ENCODE measurements at places on chromosomes 1 and 21.

DNA sequence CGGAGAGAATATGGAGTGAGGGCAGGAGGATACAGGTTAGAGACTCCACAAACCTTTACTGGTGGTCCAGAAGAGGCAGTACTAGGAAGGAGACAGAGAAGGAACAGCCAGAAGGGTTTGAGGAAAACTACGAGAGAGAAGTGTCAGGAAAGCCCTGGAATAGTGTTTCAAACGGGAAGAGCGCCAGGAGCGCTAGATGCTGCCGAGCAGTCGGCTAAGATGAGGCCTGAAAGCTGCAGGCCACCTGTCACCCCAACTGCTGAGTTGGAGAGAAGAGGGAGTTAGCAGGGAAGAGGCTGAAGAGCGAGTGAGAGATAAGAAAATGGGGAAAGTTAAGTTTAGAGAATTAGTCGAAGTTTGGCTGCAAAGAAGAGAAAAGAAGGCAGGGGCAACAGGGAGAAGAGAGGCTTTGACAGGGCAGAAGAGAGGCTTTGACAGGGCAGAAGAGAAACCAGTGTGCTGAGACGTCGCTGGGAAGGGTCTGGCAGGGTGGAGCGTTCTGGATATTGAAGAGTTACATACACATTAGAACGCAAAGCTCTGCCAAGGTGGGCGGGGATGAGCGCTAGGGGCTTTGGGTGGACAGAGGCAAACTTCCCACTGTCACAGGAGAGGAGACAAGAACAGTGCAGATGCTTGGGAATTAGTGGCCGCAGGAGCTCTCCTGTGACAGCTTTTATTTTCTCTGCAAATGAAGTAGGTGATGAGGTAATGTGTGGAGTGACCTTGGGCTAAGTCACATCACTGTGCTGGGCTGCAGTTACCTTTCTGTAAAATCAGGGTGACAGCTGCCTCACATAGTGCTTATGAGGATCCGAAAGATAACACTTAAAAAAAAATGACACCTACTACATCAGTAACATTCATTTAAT is 31.2 kb downstream of the PCSK9 start:
- DNase-seq, result no peak

DNA sequence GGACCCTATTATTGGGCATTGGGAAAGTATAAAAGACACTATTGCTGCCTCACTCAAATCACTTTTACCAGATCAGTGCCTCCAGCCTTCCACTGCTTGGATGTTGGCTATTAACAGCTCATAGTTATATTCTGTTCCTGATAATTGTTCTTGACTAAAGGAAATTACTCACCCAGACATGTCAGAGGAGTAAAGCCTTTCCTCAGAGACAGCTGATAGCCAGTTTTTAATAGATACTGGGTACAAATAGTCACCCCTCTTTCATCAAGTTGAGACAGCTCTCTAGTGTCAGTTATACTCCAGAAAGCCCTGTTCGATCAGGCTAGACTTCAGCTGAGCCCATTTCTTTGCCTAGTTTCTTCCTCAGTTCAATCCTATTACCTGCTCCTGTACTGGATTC is 876.1 kb upstream of the B3GALT2 start:
- DNase-seq, result no peak

GRCh38 chr1:229952670-229953520 is 114.1 kb upstream of the GALNT2 start:
- no peak for DNase-seq

DNA sequence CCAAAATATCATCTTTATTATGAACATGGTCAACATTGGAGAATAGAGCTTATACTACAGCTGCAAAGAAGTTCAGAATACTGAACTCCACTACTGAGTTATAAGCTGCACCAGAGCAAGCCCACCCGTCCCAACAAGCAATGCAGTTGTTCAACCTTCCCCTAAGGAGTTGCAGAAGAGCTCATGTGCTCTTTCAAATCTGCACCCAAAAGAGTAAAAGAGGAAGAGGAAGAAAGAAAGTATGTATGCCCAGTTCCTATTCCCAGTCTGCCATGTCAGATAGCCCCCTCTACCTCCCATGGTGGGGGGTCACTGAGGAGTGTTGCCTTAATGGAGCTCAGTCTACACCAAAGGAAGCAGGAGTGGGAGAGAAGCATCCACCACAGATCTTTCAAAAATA is 6.9 kb downstream of the C1orf162 start:
- DNase-seq, result no peak

GRCh38 chr1:57845041-57845440 is 421.2 kb upstream of the DAB1 start:
- DNase-seq, result no peak

DNA sequence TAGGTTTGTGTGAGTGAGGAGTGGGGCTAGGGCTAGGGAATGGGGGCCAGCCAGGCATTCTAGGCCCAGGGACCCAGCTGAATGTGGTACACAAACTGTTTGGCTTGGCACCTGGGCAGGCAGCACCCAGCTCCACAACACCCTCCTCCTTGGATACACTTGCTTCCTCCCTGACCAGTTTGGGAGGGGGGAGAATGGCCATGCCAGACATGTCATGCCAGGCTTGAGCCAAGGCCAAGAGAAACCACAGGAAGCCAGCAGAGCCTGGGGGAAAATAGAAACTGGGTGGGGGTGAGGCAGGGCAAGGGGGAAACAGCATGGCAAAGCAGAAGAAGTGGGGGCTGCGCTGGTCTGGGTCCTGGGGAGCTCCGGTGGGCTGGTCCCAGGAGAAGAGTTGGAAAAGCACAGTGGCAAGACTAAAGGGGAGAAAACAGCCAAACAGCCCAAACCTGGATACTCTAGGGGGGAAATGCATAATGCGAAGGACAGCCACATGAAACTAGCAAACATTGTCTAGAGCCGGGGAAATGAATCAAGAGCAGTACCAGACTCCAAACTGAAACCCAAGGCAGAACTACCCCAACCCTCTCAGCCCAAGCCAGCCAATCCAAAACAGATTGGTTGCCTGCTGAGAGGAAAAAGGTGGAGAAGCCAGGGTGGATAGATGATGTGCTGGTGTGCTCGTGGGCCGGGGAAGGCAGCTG is 47.9 kb downstream of the LGR6 start:
- DNase-seq, result no peak

DNA sequence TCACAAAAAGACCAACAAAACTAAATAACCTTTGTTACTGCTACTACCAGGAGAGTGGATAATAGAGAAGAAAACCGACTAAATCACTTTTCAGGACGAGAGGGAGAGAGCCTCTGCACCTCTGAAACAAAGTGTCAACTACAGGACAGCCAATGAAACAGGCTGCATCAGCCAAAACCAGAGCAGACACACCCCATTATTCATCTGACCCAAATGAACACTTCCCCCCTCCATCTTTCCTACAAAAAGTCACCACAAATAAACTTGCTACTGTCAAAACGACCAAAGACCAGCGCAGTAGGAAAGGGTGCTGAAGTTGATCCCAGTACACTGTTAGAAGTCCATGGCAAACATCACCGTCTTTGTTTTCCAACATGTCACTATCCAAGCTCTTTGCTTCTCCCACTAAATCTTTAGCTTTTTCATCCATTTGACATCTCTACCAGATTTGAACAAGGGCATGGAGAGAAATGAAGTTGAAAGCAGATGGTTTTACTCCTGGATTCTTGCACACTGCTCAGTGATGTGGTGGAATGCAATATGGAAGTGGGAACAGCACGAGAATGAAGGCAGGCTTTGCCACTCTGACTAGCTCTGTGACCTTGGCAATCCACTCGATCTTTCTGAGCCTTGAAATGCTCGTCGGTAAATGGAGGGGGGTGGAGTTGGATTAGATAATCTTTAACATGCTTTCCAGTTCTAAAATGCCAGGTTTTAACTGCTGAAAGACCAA is 20.5 kb downstream of the DSTYK start:
- no peak for DNase-seq

DNA sequence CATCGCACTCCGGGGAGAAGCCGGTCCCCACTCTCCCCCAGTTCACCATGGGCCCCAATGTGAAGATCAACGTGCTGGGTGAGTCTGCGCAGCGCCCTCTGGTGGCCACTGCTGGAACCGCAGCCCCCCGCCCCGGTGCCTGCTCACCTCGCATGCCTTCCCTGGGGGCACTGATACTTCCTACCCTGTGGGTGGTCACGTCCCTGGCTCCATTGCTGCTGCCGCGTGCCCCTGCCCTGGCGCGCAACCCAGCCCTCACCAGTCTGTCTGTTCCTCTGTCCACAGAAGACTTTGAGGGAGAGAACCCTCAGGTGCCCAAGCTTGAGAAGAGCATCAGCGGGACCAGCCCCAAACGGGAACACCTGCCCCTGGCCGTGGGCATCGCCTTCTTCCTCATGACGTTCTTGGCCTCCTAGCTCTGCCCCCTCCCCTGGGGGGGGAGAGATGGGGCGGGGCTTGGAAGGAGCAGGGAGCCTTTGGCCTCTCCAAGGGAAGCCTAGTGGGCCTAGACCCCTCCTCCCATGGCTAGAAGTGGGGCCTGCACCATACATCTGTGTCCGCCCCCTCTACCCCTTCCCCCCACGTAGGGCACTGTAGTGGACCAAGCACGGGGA is 7.6 kb downstream of the EFNA3 start:
- DNase-seq, result peak; percentile 91

DNA sequence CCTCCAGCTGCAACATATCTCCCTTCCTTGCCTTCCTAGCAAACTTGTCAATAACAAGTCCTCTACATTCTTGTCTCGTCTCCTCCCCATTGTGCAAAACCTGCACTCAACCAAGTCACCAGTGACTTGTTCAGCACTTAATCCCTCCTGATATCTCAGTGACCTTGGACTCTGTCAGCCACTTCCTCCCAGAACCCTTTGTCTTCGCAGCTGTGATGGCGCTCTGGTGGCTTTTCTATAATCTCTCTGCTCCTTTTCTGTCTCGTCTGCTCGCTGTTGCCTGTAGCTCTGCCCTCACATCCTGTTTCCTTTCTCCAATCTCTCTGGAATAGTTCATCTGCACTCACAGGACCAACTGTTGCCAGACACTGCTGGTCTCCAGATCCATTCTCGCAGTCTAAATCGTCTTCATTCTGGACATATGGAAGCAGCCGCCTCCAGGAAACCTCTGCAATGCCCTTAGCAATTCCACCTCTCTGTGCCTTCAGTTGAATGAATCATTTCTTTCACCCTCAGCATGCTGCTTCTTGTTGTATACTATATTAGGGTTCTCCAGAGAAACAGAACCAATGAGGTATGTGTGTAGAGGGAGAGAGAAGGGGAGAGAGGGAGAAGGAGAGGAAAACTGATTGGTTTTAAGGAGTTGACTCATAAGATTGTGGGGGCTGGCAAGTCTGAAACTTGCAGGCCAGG is 17.4 kb upstream of the IFNAR2 start:
- DNase-seq, result no peak

DNA sequence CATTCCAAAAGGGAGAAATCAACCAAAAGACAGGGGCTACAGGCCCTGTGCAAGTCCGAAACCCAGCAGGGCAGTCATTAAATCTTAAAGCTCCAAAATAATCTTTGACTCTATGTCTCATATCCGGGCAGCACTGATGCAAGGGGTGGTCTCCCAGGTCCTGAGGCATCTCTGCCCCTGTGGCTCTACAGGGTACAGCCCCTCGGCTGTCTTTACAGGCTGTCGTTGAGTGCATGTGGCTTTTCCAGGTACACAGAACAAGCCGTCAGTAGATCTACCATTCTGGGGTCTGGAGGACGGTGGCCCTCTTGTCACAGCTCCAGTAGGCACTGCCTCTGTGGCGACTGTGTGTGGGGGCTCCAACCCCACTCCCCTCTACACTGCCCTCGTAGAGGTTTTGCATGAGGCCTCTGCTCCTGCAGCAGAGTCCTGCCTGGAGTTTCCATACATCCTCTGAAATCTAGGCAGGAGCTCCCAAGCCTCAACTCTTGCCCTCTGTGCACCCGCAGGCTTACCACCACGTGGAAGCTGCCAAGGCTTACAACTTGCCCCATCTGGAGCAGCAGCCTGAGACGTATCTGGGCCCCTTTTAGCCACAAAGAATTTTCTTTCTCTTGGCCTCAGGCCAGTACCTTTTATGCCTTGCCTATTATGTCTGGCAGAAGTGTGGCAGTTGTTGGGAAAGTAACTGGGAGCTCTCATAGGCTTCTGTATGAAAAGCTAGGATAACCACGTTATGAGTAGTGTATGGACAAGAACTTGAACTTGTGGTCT is 52.5 kb downstream of the POU2F1 start:
- DNase-seq, result no peak

GRCh38 chr1:109928591-109929111 is 18.0 kb downstream of the CSF1 start:
- no peak for DNase-seq

GRCh38 chr1:28323720-28324119 is 5.1 kb upstream of the MED18 start:
- DNase-seq, result no peak

DNA sequence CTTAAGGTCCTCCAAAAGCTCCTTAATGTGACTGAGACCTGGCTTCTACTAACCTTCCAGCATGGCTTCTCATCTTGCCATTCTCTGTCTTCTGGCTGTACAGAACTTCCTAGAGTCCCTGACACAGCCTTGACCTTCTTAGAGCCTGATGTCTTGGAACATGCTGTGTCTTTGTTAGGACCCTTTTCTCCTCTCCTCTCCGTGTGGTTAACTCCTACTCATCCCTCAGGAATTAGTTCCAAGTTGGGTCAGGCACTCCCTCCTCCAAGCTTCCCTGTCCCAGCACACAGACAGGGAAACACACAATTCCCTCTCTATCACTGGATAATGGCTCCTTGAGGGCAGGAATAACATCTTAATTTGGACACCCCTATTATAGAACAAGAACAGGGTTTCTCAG is 275.4 kb upstream of the USP24 start:
- DNase-seq, result no peak

GRCh38 chr1:115666702-115667101 is 24.9 kb downstream of the VANGL1 start:
- no peak for DNase-seq

- no peak for DNase-seq
Observed at GRCh38 chr1:82125119-82125518, 324.4 kb downstream of the ADGRL2 start.

DNA sequence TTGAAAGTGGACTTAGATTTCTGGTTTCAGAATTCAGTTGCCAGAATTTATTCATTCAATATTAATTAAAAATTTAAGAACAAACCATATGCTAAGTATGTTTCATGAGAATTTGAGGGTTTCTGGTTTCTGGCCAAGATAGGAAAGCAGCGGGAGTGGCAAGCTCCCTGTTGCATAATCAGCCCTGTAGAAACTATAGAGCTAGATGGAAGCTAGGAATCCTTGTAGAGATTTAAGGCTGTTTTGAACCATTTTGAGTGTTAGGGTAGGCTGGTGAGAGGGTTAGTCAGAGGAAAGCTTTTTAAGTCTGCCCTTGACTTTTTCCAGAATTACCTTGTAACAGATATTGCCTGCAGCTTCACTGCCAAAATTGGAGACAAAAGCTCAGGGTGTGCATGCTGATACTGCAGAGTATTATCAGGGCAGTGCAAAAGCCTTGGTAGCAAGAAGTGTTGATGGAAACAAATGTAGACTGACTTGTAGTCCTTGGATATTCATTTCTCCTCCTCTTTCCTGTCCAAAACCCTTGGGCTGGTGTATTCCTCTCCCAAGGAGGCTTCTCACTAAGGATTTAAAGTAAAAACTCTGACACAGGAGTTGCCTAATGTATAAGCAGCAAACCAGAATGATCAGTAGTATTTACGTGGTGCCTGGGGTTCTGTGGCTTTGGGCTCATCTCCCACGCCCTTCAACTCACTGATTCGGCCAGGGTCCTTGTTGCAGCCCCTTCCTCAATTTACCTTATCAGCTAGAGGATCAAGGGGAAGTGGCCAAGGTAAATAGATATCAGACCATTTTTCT is 12.6 kb upstream of the GIPC2 start:
- DNase-seq, result no peak

- peak; percentile 31 for DNase-seq
Observed at GRCh38 chr1:12502336-12503109, 115.5 kb downstream of the DHRS3 start.
